M059J (cell line): ENCODE measurements at places on chromosomes 7 and 10.

GRCh38 chr10:12941966-12942365 lies 59.5 kb downstream of the CCDC3 start:
- DNase-seq: no peak

- peak; percentile 66 for DNase-seq
Measured at GRCh38 chr10:65570143-65571010, 1355.5 kb upstream of the LRRTM3 start.

GRCh38 chr10:127100983-127101615 lies 95.3 kb downstream of the INSYN2A start:
- no peak for DNase-seq

- DNase-seq: no peak
Measured at GRCh38 chr10:9853405-9854355, 1164.0 kb upstream of the CELF2 start.

DNA sequence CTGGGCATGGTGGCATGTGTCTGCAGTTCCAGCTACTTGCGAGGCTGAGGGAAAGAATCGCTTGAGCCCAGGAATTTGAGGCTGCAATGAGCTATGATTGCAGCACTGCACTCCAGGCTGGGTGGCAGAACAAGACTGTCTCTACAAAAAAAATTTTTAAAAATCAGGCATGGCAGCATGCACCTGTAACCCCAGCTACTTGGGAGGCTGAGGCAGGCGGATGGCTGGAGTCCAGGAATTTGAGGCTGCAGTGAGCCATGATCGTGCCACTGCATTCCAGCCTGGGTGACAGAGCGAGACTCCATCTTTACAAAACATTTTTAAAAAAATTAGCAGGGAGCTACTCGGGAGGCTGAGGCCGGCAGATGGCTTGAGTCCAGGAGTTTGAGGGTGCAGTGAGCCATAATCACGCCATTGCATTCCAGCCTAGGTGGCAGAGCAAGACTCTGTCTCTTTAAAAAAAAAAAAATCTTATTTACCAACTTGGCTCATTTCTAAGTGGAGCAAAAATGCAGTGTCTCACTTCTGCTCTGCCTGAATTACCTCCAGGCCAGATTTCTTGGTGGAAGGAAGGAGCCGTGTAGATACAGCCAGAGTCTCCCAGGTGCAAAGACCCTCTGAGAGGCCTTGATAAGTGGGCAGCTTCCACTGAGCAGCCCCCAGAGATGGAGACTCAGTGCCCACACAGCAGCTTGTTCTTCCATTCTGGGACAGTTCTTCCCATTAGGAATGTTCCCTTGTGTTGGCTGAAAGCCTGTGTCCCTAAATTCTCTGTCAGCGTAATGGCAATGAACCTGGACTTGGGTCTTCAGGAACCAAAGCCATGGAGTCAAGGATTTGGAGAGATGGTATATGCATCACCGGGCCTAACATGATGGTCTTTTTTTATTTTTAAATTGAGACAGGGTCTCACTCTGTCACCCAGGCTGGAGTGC lies 30.0 kb downstream of the GTF2IRD1 start:
- peak; percentile 95 for DNase-seq
